ENCODE measurements at places on chromosomes 5 and 9.

- DNase-seq: peak; percentile 23
These were observed 13.6 kb upstream of the ALDOB start for GRCh38 chr9:101449071-101449721.

GRCh38 chr9:131719262-131719908 is 20.5 kb downstream of the RAPGEF1 start:
- DNase-seq: no peak

- DNase-seq: no peak
These were observed 41.2 kb upstream of the PLPP1 start for GRCh38 chr5:55575815-55576583.

DNA sequence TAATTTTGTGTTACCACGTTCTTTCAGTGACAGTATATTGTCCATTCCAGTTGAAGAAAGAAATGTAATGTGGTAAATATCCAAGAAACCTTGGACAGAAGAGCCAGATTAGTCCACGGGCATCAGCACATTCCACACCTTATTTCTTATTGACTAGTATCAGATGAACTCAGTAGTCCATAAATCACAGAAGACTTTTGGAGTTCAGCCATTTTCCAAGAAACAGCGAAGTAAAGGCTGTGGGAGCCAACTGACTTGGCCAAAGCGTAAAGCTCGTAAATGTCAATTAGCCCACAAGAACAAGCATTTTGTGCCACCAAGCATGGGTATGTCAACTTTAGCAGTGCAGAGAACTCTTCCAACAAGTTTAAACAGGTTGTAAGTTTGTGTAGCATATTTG is 60.2 kb upstream of the STARD4 start:
- DNase-seq: no peak

DNA sequence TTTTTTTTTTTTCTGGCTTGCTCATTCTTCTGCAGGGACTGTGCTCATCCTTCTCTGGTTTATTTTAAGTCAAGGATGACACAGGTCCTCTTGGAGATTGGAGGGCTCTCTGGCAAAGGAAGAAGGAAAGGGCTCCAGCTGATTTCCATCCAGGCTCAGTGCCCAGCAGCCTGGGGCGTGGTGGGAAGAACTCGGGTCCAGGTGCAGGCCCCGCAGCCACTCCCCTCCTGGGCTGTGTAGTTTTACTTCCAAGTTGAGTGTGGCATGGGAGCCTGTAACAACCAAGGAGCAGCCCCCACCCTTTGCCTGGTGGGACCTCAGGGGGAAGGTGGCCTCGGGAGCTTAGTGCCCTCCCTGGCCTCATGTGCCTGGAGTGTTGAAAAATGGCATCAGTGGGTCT is 58.9 kb downstream of the ANKRD33B start:
- DNase-seq: no peak

DNA sequence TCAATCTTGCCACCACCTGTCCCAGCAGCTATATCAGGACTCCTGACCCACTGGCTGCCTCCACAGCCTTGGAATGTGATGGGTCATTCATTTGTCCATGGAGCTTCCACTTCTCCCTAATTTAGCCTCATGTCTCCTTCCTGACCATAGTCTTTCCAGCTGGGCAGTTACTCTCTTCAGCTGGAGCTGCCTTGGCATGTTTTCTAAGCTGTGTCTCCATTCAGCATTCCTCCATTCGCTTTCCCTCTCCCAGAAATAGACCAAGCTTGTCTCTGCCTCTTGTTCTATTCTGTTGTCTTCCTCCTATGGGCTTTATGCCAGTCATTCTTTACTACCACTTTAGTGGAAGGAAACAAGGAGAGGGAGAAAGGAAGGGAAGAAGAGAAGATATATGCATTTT is 5.3 kb upstream of the CTXN3 start:
- no peak for DNase-seq

Data from fibroblast of the conjunctiva (primary cell).